NCI-H524 (cell line): ENCODE measurements at places on chromosomes 4 and X.

DNA sequence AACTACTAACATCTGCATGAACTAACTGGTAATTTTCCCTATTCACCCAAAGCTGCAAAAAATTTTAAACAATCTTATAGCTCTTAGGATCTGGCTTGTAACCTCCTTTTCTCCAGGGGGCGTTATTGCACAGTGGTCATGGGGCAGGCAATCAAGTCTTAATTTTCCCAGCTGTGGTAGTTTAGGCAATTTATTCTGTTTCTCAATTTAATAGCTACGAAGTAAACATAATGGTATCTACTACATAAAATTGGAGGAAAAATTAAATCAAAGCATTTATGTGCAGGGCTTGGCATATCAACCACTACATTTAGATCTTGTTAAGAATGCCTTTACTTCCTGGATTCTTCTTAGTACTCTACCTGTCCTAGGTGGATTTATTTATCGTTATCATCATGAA, 137.4 kb upstream of the GUCY1A1 start:
- DNase-seq: no peak

DNA sequence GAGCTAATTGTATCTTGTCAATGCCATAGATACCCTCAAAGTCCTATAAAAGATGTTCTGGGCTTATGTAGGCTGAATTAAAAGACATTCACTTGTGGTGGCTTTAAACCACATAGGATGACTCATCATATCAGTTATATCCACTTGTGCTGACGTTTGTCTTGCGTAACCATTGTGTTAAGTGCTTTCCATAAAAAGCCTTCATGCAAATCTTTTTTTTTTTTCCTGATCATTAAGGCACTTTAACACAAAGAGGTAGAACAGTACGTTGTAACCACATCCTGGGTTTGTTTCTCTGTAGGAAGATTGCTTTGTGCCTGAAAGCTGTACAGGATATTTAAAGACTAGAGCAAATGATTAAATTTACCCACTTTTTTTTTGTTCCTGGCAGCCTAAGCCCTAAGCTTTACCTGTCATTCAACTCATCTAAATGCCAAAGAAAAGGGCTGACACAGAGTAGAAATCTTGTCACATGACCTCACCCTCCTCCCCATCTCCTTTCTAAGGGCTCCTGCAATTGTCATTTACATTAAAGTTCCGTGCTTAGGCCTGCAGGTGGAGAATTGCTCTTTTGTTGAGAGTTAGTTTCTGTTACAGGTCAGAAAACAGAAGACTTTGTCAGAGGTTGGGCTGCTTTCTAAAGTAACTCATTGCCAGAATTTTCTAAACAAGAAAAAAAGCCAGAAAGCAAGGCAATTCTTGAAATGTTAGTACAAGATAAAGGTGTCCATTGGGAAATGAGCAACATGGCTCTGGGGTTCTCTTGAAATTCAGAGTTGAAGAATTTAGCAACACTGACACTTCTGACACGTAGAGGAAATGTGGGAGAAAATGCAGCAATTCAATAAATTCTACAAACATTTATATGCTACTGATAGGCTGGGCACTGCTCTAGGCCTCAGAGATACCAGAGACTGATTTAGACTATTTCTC, 555.6 kb downstream of the PPARGC1A start:
- DNase-seq: peak; percentile 34

GRCh38 chr4:147739239-147739823, 7.4 kb downstream of the ARHGAP10 start:
- DNase-seq: no peak

DNA sequence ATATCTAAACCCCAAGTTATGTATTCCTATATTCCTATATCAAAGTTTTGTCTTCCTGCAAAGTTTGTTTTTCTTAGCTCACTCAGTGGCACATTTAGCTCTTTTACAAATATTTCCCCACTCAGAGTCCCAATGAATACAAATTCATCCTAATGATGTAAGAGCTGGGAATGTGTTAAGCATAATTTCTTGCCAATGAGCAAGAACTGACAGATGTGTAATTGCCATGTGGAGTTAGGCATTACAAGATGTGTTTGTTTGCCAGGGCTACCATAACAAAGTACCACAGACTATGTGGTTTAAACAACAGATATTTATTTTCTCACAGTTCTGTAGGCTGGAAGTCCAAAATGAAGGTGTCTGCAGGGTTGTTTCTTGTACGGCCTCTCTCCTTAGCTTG, 302.1 kb downstream of the KCTD8 start:
- no peak for DNase-seq

GRCh38 chrX:77675986-77676385, 110.0 kb downstream of the ATRX start:
- no peak for DNase-seq

- DNase-seq: no peak
Measured at GRCh38 chr4:98507299-98507698, 151.1 kb downstream of the TSPAN5 start.

- DNase-seq: peak; percentile 78
Measured at GRCh38 chrX:74383611-74384010, 37.7 kb upstream of the SLC16A2 start.

DNA sequence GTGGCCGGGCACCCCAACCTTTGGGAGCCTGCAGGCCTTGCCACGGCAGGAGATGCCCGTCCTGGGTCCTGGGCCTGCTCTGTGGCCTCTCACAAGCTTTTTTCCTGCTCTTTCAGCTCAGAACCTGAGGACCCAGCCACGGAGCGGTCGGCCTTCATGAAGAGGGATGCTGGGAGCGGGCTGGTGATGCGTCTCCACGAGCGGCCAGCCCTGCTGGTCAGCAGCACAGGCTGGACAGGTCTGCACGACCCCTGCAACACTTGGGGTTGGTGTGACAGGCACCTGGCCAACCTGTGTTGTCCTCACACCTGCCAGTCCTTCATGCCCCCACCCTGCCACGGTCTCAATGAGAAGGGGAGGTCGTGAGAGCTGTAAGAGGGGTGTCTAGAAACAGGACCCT, 170.0 kb downstream of the ADRA2C start:
- no peak for DNase-seq

DNA sequence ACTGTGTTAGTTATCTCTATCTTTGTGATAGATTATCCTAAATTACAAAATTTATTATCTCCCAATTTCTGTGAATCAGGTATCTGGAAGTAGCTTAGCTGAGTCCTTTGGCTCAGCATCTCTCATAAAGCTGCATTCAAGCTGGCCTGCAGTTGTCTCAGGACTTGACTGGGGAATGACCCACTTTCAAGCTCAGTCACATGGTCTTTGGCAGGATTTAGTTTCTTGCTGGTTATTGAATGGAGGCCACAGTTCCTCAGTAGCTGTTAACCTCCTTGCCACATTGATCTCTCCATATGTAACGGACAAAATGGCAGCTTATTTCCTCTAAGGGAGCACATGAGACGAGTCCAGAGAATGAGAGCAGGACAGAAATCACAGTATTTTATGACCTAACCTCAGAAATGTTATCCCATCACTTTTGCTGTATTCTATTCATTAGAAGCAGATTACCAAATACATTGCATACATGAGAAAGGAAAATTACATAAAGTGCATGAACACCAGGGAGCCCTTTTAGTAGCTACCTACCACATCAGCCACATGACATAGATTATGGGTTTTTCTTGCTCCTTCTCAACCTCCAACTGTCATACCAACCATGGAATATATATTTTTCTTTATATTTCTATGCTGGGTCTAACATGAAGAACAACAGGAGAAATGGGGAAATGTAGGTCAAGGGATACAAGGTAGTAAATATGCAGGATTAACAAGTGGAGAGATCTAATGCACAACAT, 730.1 kb downstream of the CCSER1 start:
- peak; percentile 2 for DNase-seq

DNA sequence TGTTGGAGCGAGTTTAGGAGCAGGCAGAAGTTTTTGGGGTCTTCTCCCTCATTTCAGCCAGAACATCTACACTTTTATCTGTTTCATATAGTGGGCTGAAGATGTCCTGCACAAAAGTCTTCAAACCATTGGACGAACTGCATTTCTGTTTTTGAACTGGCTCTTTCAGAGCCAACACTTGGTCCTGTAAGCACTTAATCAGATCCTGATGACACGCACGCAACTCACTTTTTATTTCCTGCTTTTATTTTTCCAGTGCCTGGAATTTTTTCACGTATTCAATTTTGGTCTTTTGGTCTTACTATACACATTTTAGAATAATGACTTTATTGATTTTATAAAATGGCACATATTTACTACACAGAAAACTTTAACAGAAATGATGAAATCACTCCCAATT, 40.2 kb upstream of the NKX3-2 start:
- no peak for DNase-seq

- peak; percentile 17 for DNase-seq
Measured at GRCh38 chr4:24793219-24794005, 2.0 kb upstream of the SOD3 start.

DNA sequence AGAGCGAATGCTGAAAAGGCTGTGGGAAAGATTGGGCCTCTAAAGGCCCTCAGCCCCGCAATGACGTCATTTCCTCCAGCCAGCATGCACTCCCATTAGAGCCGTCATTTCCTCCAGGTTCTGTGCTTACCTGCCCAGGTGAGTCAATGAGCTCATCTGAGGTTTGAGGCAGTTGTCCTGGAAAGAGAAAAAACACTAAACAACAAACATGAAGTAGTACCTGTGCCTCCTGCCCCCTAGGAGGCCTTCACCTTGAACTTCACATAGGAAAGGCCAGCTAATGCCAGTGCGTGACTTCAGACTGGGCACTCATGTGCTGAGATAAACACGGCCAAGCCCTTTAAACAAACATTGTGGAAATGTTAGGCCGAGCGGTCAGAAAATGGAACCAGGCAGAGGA, 55.9 kb downstream of the FHDC1 start:
- DNase-seq: no peak

- no peak for DNase-seq
Measured at GRCh38 chr4:55851885-55852284, 1.6 kb upstream of the EXOC1 start.

GRCh38 chr4:4248885-4249203, 821 bp upstream of the TMEM128 start:
- DNase-seq: no peak

DNA sequence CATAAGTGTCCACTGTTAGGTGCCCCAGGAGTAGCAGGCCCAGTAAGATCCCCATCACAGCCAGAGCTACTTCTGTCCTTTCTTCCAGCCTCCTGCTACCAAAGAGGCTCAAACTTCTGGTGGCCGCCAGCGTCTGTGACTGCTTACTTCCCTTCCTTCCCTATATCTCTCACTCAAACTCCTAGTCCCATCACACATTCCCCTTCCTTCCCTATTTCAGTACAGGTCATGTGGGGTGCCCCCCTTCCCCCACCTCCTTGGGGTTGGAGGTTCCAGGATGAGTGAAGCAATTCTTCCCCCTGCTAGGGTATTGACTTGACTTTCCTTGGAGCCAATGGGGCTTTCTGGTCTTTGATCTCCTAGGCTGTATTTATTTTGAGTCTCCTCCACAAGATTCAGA, at the start of gene VSIG4:
Gene VSIG4, minus strand, starts transcription at position 137 of the 400 bp plus-strand sequence. Its CDS starts 82 bp downstream, at position 55.
- no peak for DNase-seq

- DNase-seq: no peak
Measured at GRCh38 chrX:17459661-17460060, 84.7 kb downstream of the NHS start.

- no peak for DNase-seq
Measured at GRCh38 chr4:107389965-107390364, 330.1 kb downstream of the PAPSS1 start.
